ENCODE measurements at places on chromosomes 3 and 15.

GRCh38 chr3:7749931-7750695 lies 751.5 kb upstream of the LMCD1 start:
- no peak for DNase-seq

- DNase-seq: no peak
Measured at GRCh38 chr3:133295199-133295901, 104.5 kb upstream of the BFSP2 start.

GRCh38 chr3:182962166-182962565 lies 18.2 kb downstream of the DCUN1D1 start:
- DNase-seq: no peak

DNA sequence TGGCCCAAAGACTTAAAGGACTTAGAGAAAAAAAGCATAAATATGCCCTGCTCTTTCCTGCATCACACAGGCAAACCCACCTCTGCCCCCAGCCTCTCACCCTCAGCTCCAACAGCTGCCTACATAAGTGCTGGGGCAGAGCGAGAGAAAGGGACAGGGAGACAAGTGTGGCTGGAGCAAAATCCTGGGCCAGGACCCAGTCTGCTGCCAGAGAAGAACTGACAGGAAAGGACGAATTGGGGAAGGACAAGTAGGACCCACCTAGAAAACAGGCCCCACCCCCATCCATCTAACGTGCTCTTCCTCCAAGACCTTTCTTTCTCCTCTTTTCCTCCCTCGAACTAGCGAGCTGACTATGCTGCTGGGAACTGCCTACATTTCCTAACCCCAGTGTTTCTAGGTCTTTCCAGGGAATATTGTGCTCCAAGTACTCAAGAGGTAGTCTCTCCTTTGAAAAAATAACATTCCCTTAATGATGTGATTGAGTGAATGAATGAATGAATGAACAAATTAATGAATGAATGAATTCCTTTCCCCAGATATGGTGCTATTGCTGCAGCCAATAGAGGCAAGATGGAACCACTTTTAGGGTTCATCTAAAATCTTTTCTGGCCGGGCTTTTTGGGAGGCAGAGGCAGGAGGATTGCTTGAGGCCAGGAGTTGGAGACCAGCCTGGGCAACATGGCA lies 18.4 kb downstream of the IGDCC4 start:
- no peak for DNase-seq

GRCh38 chr3:117557464-117558090 lies 848.0 kb downstream of the TUSC7 start:
- no peak for DNase-seq

DNA sequence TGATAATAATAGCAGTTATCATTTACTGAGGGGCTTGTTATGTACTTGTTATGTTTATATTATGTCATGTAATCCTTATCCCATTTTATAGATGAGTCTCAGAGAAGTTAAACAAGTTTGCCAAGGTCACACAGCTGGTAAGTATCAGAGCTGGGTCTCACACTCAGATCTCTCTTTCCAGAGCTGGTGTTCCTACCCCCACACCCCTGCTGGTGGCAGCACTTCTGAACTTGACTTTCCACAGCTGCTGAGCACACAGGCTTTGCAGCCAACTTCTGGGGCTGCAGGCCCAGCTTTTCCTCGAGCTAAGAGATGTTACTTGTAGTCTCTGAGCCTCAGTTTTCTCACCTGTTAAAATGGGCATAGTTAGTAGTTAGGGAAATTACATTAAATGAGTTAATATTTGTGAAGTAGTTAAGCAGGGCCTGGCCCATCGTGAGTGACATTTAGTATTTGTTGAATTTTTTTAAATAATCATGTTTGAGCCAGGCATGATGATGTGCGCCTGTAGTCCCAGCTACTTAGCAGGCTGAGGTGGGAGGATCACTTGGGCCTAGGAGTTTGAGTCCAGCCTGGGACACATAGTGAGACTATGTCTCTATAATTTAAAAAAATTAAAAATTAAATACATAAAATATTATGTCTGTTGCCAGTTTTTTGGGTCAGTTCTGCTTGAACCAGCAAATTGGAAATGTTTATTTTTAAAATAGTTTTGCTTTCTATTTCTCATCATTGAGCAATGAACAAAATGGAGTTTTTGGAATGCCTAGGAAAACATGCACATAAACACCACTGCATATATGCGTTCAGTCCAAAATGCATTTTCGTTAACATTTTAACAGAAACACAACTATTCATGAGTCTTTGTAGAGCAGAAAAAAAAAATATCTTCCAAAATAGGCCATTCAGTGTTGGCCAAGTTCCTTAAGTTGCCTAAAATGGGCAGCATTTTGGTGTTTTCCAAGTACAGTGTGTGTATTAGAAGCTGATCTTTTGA lies 87.3 kb downstream of the SMAD6 start:
- peak; percentile 35 for DNase-seq

GRCh38 chr15:88571153-88571851 lies 24.8 kb upstream of the DET1 start:
- no peak for DNase-seq

GRCh38 chr3:104040896-104041295 lies 1325.8 kb upstream of the ALCAM start:
- DNase-seq: no peak

DNA sequence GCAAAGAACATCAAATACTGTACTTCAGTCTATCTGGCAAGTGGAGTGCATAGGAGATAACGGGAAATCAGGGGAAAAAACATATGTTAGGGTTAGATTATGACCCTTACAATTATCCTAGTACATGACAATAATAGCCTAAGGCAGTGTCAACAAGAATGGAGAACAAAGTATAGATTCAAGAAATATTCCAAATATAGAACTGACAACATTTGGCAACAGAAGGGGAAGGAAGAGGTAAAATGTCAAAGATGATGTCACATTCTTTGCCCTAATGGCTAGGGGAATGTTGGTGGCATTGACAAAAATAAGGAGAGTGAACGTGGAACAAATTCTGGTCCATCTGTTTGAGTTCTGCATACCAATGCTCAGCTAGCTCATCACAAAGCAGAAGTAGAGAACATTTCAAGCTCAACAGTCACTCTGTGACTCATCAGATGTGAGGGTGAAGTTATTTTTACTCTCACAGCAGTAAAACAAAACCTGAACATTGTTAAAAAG lies 15.5 kb upstream of the ATP8B4 start:
- peak; percentile 68 for DNase-seq

DNA sequence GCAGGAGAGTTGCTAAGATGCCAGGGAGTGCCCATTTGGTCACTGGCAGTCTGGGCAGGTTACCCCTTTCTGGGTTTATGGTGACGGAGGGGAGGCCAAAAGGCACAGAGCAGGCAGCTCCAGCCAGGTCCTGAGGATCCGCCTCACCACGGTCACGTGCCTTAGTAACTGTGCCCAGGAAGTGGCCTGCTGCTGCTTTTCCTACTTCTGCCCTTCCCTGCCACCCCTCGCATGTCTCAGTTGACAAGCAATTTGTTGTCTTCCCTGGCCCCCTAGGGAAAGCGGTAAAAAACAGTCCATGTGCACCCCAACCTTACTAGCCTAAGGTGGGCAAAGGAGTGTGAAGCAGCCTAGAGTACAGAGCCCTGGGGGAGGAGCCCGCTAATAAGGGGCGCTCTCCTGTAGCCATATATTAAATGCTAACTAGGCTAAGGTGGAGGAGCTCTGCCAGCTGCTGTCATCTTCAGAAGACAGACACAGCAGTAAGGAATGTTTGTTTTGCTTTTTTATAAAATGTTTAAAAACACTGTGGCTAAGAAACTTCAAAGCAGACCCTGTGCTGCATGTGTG lies 9.1 kb upstream of the LIPH start:
- DNase-seq: no peak
